ENCODE measurements at places on chromosomes 2 and 18.
A peak's percentile ranks its signal among the peaks of the same experiment; 100 is the strongest.

DNA sequence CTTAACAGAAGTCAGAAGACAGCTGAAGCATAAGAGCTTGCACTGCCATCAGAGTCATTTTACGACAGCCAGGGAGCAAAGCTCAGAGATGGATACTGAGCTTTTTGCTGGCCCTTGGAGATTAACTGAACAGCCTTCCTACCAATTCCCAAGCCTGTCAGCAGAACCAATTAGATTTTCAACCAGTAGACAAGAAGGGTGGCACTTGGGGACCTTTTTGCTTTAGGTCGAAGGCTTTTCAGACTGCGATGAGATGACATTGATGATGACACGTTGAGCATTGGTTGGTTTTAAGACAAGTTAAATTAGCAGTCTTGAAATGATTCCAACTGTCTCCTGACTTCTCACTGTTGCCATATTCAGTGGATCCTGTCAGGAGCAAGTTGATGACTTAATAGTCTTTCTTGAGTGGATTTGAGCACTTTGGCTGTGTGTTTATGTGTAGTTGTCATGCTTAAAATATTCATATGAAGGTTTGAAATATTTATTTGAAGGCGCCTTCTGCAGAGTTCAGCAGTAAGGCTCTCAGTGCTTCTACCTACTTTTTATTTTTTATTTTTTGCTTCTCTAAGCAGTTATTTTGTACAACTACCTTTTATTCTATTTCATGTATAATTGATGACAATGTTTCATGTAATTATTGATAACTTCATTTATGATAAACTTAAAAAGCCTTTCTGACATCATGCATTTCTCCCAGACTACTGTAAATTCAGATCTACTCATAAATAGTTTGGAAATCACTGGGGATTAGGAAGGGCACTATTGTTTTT, 256.7 kb downstream of the CAMKMT start:
- H3K4me3 ChIP-seq, result no peak overlapping the region
- H3K4me1 ChIP-seq, result no peaks in the 10 kb centered on the region
- H3K27ac ChIP-seq, result no peak overlapping the region
- no peaks in the 10 kb centered on the region for H3K36me3 ChIP-seq

- H3K27ac ChIP-seq, result no peak overlapping the region
- H3K4me3 ChIP-seq, result no peak overlapping the region
- H3K36me3 ChIP-seq, result no peaks in the 10 kb centered on the region
These were observed 329.1 kb downstream of the SETBP1 start for GRCh38 chr18:45009756-45010155.

GRCh38 chr2:28257182-28257581, 135.5 kb upstream of the FOSL2 start:
- no peak overlapping the region for H3K4me3 ChIP-seq
- no peaks in the 10 kb centered on the region for H3K36me3 ChIP-seq
- no peaks in the 10 kb centered on the region for H3K4me1 ChIP-seq
- H3K27me3 ChIP-seq, result no peaks in the 10 kb centered on the region
- H3K27ac ChIP-seq, result no peak overlapping the region

DNA sequence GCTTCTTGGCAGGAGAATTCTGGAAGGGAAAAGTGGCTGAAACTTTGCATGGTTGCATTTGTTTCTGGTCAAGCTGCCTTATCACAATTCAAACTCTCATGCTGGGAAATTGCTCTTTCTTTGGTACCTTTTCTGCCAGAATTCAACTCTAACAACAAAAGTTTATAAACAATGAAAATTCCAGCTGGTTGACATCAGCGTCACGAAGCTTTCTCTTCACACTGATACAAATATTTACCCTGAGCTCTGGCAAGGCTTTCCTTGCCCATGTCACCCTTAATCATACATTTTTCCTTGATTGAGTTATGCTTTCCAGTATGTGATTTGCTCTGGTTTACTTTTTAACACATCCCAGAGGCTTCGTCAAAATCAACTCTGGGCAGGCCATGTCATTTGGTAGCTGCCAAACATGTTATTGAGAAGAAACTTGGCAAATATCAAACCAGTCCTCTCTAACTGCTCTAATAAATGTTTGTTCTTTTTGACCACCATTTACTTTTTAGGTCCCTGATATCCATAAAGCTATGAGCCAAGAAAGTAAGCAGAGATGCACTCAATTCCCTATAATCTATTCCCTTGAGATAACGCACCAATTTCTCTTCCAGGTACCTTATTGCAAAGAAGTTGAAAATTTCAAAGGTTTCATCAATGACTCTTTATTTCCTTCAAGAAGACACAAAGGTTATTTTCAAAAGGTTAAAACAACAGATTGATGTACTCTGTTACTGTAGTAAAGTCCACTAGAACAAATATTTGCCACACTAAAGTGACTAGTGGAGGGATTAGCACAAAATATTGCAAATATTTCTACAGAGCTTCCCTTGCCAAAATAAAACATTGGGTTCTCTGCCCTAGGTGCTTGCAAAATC, 1241.1 kb upstream of the ZEB2 start:
- H3K36me3 ChIP-seq, result no peaks in the 10 kb centered on the region
- H3K27ac ChIP-seq, result peak overlapping the region; percentile 23
- no peaks in the 10 kb centered on the region for H3K27me3 ChIP-seq
- H3K4me1 ChIP-seq, result peaks cover 18% of the 10 kb centered on the region

DNA sequence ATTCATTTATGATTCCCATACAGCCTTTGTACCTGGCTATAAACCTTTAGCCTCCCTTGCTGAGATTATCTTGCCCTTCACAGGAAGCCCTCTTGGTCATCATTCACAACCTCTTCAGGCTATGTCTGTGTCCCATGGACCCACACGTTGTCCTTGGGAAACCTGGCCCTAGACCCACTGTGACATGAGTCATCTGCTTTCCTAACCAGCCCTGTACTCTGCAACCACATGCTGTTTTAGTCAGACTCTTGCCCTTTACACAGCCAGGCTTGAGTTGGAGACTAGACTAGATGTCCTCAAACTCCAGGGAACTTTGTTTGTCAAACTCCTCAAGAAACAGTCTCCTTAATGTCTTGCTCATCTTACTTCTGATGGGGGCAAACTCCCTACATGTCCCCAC, 229.3 kb upstream of the ZSWIM2 start:
- H3K4me1 ChIP-seq, result no peaks in the 10 kb centered on the region
- H3K27ac ChIP-seq, result no peak overlapping the region
- no peaks in the 10 kb centered on the region for H3K27me3 ChIP-seq
- no peaks in the 10 kb centered on the region for H3K36me3 ChIP-seq

DNA sequence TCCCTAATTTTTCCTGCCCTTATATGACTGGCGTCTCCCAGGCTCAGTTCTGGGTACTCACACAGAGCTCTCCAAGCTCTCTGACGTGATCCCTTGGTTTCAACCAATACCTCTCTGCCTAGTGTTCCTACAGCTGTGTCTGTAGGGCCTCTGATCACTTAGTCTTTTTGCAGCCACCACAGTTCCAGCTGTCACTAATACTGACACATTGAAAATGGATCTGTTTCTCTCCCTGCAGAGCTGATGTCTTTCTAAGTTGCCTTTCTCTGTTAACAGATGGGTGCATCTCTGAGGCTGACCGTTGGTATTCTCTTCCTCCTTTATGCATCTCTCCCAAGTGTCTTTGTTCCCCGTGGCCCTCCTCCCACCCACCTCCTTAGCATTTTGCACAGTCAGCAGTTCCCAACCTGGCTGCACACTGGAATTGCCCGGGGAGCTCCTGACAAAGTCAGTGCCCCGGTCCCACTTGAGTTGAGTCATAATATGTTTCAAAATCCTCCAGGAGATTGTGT, 62.5 kb downstream of the CERS6 start:
- peaks cover 50% of the 10 kb centered on the region for H3K4me1 ChIP-seq
- no peak for DNase-seq
- H3K36me3 ChIP-seq, result no peaks in the 10 kb centered on the region
- no peak overlapping the region for H3K4me3 ChIP-seq
- H3K27ac ChIP-seq, result peak overlapping the region; percentile 45

- no peak for DNase-seq
- no peaks in the 10 kb centered on the region for H3K36me3 ChIP-seq
- H3K4me1 ChIP-seq, result no peaks in the 10 kb centered on the region
- no peak overlapping the region for H3K27ac ChIP-seq
These were observed 221.0 kb downstream of the WDR7 start for GRCh38 chr18:56872140-56872539.
